ENCODE measurements at places on chromosomes 16 and 17.

DNA sequence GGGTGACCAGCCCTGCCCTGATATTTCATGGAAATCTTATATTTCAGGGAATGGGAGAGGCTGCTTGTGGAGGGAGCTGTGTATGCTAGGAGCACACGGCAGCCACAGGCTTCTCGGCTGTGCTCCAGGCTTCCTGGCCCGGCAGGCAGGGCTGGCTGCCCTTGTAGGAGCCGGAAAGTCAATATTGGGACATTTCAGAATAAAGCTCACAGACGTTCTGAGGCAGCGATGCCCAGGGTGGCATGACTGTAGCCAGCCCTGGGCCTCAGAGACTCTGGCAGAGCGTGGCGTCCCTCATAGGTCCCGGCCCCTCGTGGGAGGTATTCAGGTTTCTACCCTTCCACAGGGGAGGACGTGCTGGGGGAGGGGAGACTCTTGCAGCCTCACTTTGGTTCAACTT, 65.7 kb downstream of the BANP start:
- no peak for DNase-seq

GRCh38 chr17:2064980-2065785, 10.3 kb downstream of the HIC1 start:
- no peak for DNase-seq

DNA sequence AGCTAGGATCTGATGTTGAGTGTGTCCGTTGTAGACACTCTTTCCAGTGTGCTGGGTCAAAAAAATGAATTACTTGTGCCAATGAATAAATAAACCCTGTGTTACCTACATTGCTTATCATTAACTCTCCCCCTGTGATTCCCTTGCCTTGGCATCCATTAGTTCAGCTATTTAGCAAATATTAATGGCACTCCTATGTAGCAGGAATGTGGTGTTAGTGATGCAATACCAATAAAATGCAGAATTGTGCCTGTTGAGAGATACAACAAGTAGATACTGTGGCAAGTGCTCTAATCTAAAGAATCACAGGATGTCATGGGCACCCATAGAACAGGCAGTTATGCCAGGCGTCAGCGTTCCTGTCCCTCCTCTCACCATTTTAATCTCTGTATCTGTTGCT, 343.2 kb downstream of the PMP22 start:
- DNase-seq, result no peak

DNA sequence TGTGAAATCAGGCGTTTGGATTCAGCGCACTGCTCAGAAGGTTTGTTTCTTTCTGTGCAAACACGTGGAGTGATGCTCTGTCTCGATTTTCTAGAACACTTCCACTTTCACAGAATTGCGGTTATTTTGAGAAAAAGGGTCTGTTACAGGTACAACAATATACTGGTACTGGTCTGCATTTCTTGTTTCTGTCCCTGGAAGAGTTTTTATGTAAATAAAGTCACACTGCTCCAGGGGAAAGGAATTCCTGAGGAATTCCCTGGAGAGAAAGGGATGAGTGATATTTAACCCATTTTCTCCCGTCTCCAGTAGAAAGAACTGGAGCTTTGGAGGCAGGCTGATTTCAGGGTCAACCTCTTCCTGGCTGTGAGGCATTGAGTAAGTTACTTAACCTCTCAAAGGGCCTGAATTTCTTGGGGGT, 16.2 kb upstream of the RMI2 start:
- DNase-seq, result no peak
